ENCODE measurements at places on chromosomes 7 and 10. TPM values are rescaled to one million over a fixed set of nuclear protein-coding genes. Genes with fewer than 3 reads are reported as not detected.

Gene NSUN5
- 27.1 TPM for total RNA-seq

Gene ZNF503
- 28.3 TPM for total RNA-seq

Gene PPP1R17
- total RNA-seq, result not detected

Gene SORCS1
- 0.15 TPM for total RNA-seq

Gene CLRN3
- total RNA-seq, result not detected

- no peak overlapping the region for H3K4me3 ChIP-seq
- H3K4me1 ChIP-seq, result no peaks in the 10 kb centered on the region
- H3K36me3 ChIP-seq, result no peaks in the 10 kb centered on the region
- H3K27me3 ChIP-seq, result no peaks in the 10 kb centered on the region
- H3K27ac ChIP-seq, result no peak overlapping the region
These were observed 162.4 kb downstream of the SEMA3E start for GRCh38 chr7:83486536-83486935.

DNA sequence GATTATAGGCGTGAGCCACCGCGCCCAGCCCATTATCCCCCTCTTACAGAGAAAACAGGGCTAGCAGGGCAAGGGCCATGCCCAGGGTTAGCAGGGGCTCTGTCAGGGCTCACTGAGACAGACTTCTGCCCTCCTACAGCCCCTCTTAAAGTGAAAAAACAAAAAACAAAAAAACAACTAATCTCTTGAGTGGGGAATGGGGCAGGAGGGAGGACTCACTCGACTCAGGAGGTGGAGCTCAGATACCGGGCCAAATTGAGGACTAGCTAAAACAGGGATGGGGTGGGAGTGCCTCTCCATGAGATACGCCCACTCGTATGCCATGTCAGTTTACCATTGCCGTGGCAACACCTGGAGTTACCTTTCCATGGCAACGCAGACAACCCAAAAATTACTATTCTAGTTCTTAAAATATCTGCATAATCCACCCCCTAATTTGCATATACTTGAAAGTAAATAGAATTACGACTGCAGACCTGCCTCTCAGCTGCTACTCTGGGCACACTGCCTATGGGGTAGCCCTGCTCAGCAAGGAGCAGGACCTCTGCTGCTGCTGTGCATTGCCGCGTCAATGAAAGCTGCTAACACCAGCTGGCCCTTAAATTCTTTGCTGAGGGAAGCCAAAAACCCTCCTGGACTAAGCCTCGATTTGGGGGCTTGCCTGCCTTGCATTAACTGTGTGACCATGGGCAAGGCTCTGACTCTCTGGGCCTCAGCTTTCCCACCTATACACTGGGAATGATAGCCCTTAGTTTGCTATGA, 13.4 kb downstream of the SSC4D start:
- H3K4me1 ChIP-seq, result peaks cover 21% of the 10 kb centered on the region
- H3K4me3 ChIP-seq, result no peak overlapping the region
- DNase-seq, result no peak
- H3K36me3 ChIP-seq, result no peaks in the 10 kb centered on the region
- H3K27me3 ChIP-seq, result no peaks in the 10 kb centered on the region
- no peak overlapping the region for H3K27ac ChIP-seq

Gene HOXA13
- not detected for total RNA-seq

- H3K27me3 ChIP-seq, result no peaks in the 10 kb centered on the region
- no peak overlapping the region for H3K4me3 ChIP-seq
- H3K27ac ChIP-seq, result no peak overlapping the region
- no peak for DNase-seq
- peaks cover 1% of the 10 kb centered on the region for H3K4me1 ChIP-seq
- no peaks in the 10 kb centered on the region for H3K36me3 ChIP-seq
These were observed 38.5 kb downstream of the PYROXD2 start for GRCh38 chr10:98376485-98376884.

Gene STRA8
- total RNA-seq, result not detected

GRCh38 chr10:70850097-70850496, 34.3 kb downstream of the SGPL1 start:
- no peak overlapping the region for H3K27ac ChIP-seq
- no peaks in the 10 kb centered on the region for H3K27me3 ChIP-seq
- peaks cover 45% of the 10 kb centered on the region for H3K36me3 ChIP-seq
- H3K4me1 ChIP-seq, result no peaks in the 10 kb centered on the region
- no peak for DNase-seq

- H3K4me3 ChIP-seq, result no peak overlapping the region
- no peak for DNase-seq
- H3K27me3 ChIP-seq, result no peaks in the 10 kb centered on the region
These were observed 30.5 kb downstream of the C10orf53 start for GRCh38 chr10:49709934-49710333.

DNA sequence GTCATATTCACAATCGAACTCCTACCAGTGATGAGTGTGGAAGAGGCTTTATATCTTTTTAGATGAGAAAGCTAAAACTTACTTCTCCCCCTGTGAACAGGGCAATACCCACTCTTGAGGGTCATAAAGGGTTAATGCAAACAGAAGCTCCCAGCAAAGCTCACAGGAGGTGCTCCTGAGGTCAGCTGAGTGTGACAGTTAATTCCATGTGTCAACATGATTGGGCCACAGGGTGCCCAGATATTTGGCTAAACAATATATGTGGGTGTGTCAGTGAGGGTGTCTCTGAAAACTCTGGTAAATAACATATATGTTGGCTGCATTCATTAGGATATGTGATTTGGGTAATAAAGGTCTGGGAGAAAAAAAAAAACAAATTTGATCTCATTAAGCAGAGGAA, 86.0 kb downstream of the HIP1 start:
- no peak overlapping the region for H3K27ac ChIP-seq
- no peak overlapping the region for H3K4me3 ChIP-seq
- H3K36me3 ChIP-seq, result peaks cover 11% of the 10 kb centered on the region
- no peak for DNase-seq
- no peaks in the 10 kb centered on the region for H3K27me3 ChIP-seq
- peaks cover 27% of the 10 kb centered on the region for H3K4me1 ChIP-seq

GRCh38 chr7:34825221-34825620, 167.2 kb downstream of the NPSR1 start:
- H3K36me3 ChIP-seq, result no peaks in the 10 kb centered on the region
- DNase-seq, result no peak
- no peak overlapping the region for H3K4me3 ChIP-seq
- H3K4me1 ChIP-seq, result no peaks in the 10 kb centered on the region
- H3K27ac ChIP-seq, result no peak overlapping the region
- H3K27me3 ChIP-seq, result no peaks in the 10 kb centered on the region

Gene MYL10
- not detected for total RNA-seq

DNA sequence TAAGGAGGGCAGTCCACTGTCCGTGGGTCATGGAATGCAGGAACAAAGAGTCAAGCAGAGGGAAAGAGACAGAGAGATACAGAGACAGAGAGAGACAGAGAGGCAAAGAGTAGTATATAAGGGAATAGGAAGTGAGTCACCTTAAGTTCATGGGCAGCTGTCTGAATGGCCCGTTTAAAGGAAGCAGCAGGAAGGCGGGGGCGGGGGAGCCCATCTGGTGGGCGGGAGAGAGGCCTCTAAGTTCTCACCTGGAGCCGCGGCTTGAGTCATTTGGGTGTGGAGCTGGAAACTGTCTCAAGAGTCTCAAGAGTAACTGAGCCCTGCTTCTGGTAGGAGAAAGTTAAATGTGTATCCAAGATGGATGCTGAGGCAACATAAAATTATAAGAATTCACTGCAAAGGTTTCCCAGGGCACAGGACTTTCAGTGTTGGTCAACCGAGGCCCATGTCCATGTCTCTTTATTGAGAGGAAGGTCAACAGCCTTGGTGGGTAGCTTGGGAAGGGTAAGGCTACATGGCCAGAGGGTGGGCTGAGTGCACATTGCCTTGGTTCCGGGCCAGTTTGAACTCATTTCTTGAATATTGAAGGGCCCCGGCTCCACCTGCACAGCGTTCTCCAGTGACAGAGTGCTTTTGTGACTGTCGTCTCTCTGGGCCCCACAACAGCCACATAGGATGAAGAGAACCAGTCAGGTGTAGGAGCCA, 85.5 kb upstream of the CACUL1 start:
- H3K4me3 ChIP-seq, result no peak overlapping the region
- no peaks in the 10 kb centered on the region for H3K4me1 ChIP-seq
- DNase-seq, result no peak
- no peak overlapping the region for H3K27ac ChIP-seq
- no peaks in the 10 kb centered on the region for H3K27me3 ChIP-seq

- H3K4me1 ChIP-seq, result no peaks in the 10 kb centered on the region
- H3K36me3 ChIP-seq, result no peaks in the 10 kb centered on the region
- H3K4me3 ChIP-seq, result no peak overlapping the region
- no peak for DNase-seq
- no peaks in the 10 kb centered on the region for H3K27me3 ChIP-seq
These were observed 287.6 kb upstream of the POM121L12 start for GRCh38 chr7:52747817-52748216.

DNA sequence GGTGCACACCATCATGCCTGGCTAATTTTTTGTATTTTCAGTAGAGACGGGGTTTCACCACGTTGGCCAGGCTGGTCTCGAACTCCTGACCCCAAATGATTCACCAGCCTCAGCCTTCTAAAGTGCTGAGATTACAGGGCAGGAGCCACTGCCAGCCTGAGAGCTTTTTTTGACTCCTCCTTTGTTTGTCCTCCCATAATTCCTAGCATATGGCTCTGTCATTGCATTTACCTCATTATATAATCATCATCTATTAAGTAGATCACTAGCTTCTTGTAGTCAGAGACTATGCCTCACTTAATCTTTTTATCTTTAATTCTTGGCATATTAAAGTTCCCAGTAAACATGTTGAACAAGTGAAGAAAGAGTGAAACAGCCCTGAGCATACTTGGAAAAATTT, 82.1 kb downstream of the CPEB3 start:
- peaks cover 6% of the 10 kb centered on the region for H3K36me3 ChIP-seq
- no peak for DNase-seq
- peaks cover 31% of the 10 kb centered on the region for H3K4me1 ChIP-seq

Gene PRKCQ
- total RNA-seq, result 8.1 TPM

DNA sequence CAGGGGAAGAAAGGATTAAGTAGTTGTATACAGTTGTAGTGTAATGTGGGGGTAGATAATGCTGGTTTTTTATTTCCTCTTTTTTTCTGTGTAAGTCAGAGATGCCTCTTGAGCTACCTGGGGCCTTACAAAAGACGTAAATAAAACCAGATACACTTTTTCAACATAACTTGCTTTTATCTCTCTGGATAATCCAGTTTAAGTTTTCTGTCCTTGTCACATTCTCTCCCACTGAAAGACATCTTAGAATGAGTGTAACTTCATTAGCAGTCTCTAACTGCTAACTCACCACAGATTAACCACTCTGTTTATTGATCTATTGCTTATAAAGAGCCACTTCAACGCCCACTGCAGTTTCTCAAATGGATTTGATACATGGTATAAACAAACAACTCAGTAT, 64.1 kb upstream of the LRRN3 start:
- H3K36me3 ChIP-seq, result no peaks in the 10 kb centered on the region
- H3K4me3 ChIP-seq, result no peak overlapping the region
- H3K27ac ChIP-seq, result no peak overlapping the region
- H3K4me1 ChIP-seq, result peaks cover 6% of the 10 kb centered on the region
- DNase-seq, result no peak

Gene CYP3A7
- total RNA-seq, result 0.21 TPM

- H3K27me3 ChIP-seq, result no peaks in the 10 kb centered on the region
- peaks cover 17% of the 10 kb centered on the region for H3K4me1 ChIP-seq
- H3K4me3 ChIP-seq, result no peak overlapping the region
- DNase-seq, result no peak
These were observed 6.6 kb upstream of the PDLIM1 start for GRCh38 chr10:95297402-95297801.

GRCh38 chr7:20858951-20859350, 72.3 kb upstream of the SP8 start:
- no peaks in the 10 kb centered on the region for H3K27me3 ChIP-seq
- no peak for DNase-seq
- H3K4me3 ChIP-seq, result no peak overlapping the region
- H3K4me1 ChIP-seq, result no peaks in the 10 kb centered on the region
- no peaks in the 10 kb centered on the region for H3K36me3 ChIP-seq

Gene PRPS1L1
- not detected for total RNA-seq

DNA sequence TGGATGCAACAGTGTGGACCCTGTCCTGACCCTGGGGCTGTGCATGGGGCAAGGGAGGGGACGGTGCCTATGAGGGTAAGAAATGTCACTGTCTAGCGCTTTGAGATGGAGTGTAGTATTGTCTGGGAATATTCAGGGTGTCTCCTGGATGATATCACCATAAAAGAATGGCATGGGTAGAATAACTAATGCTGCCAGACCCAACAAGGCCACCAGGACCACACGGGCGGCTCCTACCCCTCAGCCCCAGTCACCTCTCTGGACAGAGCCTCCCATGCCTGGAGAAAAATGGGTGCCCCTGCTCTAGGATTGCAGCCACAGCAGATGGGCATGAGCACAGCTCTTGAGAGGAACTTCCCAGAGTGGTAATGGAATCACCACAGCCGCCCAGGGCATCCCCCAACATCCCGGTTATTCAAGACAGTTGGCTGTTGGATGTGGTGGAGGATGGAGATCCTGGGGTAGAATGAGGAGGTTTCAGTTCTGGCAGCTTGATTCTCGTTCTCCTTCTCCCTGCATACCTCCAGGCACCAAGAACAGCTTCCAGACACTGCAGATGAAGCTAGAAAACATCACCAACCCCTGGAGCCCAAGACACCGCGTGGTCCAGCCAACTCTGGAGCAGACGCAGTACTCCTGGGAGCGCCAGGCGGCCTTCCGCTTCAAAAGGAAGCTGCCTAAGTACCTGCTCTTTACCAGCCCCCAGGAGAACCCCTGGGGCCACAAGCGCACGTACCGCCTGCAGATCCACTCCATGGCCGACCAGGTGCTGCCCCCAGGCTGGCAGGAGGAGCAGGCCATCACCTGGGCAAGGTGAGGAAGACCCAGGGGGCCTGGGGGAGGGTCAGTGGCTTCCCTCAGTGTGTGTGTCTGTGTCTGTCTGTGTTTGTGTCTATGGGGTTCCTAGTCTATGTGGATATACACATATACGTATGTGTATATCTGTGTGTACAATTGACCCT, 6.2 kb downstream of the AOC1 start:
- no peaks in the 10 kb centered on the region for H3K36me3 ChIP-seq
- no peaks in the 10 kb centered on the region for H3K27me3 ChIP-seq
- no peak for DNase-seq
- no peaks in the 10 kb centered on the region for H3K4me1 ChIP-seq

GRCh38 chr7:128099204-128099671, 68.0 kb upstream of the LRRC4 start:
- peaks cover 13% of the 10 kb centered on the region for H3K4me1 ChIP-seq
- peaks cover 12% of the 10 kb centered on the region for H3K36me3 ChIP-seq
- no peak overlapping the region for H3K4me3 ChIP-seq
- no peak for DNase-seq
- peaks cover 8% of the 10 kb centered on the region for H3K27me3 ChIP-seq

Data from lower lobe of right lung (tissue), 2 donors.